ENCODE measurements at places on chromosomes 4 and X. TPM values are rescaled to one million over a fixed set of nuclear protein-coding genes. Genes with fewer than 3 reads are reported as not detected.

GRCh38 chr4:72109959-72110497 lies 78.2 kb downstream of the NPFFR2 start:
- no peaks in the 10 kb centered on the region for H3K27me3 ChIP-seq
- H3K4me3 ChIP-seq, result no peak overlapping the region
- no peak for DNase-seq
- no peaks in the 10 kb centered on the region for H3K4me1 ChIP-seq
- no peak overlapping the region for H3K27ac ChIP-seq

DNA sequence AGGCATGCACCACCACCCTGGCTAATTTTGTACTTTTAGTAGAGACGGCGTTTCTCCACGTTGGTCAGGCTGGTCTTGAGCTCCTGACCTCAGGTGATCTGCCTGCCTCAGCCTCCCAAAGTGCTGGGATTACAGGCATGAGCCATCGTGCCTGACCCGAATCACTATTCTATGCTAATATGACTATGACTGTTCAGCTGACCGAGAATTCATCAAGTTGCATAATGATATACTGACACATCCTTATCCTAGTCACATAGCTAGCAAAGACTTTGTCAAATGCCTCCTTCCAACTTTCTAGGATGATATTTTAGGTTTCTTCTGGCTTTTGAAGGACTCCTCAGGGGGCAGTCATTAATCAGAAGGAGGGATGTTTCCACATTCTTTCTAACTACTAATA lies 4.8 kb upstream of the GPM6B start:
- no peaks in the 10 kb centered on the region for H3K36me3 ChIP-seq
- no peak overlapping the region for H3K4me3 ChIP-seq

- peaks cover 25% of the 10 kb centered on the region for H3K36me3 ChIP-seq
- H3K27ac ChIP-seq, result no peak overlapping the region
- DNase-seq, result no peak
- H3K4me3 ChIP-seq, result peak overlapping the region; percentile 55
- peaks cover 75% of the 10 kb centered on the region for H3K4me1 ChIP-seq
Measured at GRCh38 chr4:112517067-112517634, 1.2 kb upstream of the NEUROG2 start.

DNA sequence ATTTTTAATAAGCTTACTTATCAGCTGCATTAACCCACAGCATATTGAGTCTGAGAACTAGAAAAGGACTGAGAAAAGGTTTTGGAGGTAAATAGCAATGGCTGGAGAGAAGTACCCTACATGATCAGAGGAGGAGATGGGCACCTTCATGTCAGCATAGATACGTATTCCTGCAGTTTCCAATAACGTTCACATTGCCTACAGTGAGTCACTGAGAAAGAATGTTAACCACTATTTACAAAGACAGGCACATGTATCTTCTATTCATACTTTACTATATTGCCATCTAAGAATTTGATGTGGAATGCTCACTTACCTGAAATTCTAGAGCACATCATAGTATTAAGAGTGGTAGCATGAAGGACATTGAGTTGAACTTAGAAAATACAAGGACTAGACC lies 92.5 kb downstream of the TLL1 start:
- no peaks in the 10 kb centered on the region for H3K27me3 ChIP-seq
- H3K4me1 ChIP-seq, result no peaks in the 10 kb centered on the region
- no peak overlapping the region for H3K27ac ChIP-seq
- H3K4me3 ChIP-seq, result no peak overlapping the region
- H3K36me3 ChIP-seq, result no peaks in the 10 kb centered on the region
- no peak for DNase-seq

DNA sequence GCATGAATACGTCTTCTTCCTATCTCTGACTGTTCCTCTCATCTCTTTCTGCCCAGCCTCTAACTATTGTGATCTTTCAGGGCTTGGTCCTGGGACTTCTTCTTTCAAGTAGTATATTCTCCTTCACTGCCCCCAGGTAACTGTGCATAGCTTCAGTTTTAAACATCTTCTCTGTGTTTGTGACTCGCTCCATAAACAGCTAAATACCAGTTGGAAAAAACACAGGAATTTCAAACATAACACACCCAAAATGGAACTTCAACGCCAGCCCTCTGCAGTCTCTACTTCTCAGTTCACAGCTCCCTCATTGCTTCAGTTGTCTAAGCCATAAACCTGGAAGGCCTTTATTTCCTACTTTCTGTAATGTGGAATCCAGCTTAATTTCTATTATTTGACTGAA lies 16.6 kb downstream of the TRIML2 start:
- H3K27me3 ChIP-seq, result no peaks in the 10 kb centered on the region
- no peaks in the 10 kb centered on the region for H3K36me3 ChIP-seq
- no peak for DNase-seq
- H3K4me1 ChIP-seq, result no peaks in the 10 kb centered on the region
- H3K4me3 ChIP-seq, result no peak overlapping the region

- H3K4me3 ChIP-seq, result peak overlapping the region; percentile 81
- no peaks in the 10 kb centered on the region for H3K27me3 ChIP-seq
- no peak for DNase-seq
- H3K27ac ChIP-seq, result no peak overlapping the region
- no peaks in the 10 kb centered on the region for H3K36me3 ChIP-seq
Measured at GRCh38 chrX:11786862-11787261, 28.8 kb downstream of the MSL3 start.

DNA sequence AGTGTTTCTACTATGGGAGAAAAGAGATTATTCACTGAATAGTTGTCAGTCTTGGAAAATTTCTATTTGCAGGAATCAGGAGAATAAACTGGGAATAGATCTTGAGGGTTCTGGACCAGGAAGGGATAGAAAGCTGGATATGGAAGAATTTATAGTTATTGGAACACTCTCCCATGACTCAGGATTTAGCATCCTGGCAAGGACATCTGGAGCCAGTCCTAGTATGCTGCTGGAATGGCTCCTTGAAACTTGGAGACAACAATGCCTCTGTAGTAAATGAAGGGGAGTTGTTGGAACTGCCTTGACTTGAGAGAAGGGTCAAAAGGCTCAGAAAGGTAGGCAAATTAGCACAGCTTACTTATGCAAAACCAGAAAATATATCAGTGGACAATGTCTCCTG lies 23.5 kb upstream of the THOC2 start:
- H3K27ac ChIP-seq, result no peak overlapping the region
- H3K36me3 ChIP-seq, result peaks cover 8% of the 10 kb centered on the region
- no peak overlapping the region for H3K4me3 ChIP-seq
- DNase-seq, result no peak

GRCh38 chrX:16603822-16604221 lies 46.1 kb upstream of the S100G start:
- peak overlapping the region; percentile 80 for H3K4me3 ChIP-seq
- H3K36me3 ChIP-seq, result no peaks in the 10 kb centered on the region
- peak overlapping the region; percentile 97 for H3K27ac ChIP-seq
- no peaks in the 10 kb centered on the region for H3K27me3 ChIP-seq
- H3K4me1 ChIP-seq, result peaks cover 33% of the 10 kb centered on the region
- DNase-seq, result no peak

DNA sequence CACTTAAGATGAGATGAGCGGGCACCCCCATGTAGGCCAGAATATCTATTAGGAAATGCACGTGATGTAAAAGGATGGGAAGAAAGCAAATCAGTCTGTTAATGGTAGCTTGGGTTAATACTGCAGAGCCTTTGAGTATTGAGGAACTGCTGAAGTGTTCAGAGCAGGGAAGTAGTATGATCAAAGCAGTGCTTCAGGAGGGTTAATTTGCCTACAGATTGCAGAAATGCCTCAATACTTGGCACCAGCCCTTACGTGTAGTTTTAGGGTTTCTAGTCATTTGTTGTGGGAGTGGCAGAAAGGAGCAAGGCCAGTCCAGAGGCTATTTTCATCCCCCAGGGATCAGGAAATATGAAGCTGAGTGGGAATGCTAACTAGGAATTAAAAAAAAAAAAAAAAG lies 19.7 kb downstream of the ZFX start:
- H3K27me3 ChIP-seq, result no peaks in the 10 kb centered on the region
- no peak for DNase-seq
- peak overlapping the region; percentile 97 for H3K27ac ChIP-seq
- H3K4me3 ChIP-seq, result no peak overlapping the region
- peaks cover 30% of the 10 kb centered on the region for H3K4me1 ChIP-seq

- H3K4me3 ChIP-seq, result no peak overlapping the region
- H3K4me1 ChIP-seq, result no peaks in the 10 kb centered on the region
Measured at GRCh38 chr4:37124800-37125199, 119.7 kb upstream of the NWD2 start.

GRCh38 chrX:17848545-17849265 lies 12.4 kb downstream of the RAI2 start:
- no peak for DNase-seq
- no peaks in the 10 kb centered on the region for H3K27me3 ChIP-seq
- H3K4me1 ChIP-seq, result no peaks in the 10 kb centered on the region
- H3K27ac ChIP-seq, result peak overlapping the region; percentile 48
- H3K36me3 ChIP-seq, result peaks cover 2% of the 10 kb centered on the region

- no peaks in the 10 kb centered on the region for H3K36me3 ChIP-seq
- H3K4me3 ChIP-seq, result no peak overlapping the region
- H3K4me1 ChIP-seq, result no peaks in the 10 kb centered on the region
- H3K27ac ChIP-seq, result no peak overlapping the region
Measured at GRCh38 chr4:22241415-22241814, 274.5 kb downstream of the ADGRA3 start.

- H3K4me1 ChIP-seq, result no peaks in the 10 kb centered on the region
- H3K27me3 ChIP-seq, result no peaks in the 10 kb centered on the region
- DNase-seq, result no peak
- H3K27ac ChIP-seq, result no peak overlapping the region
Measured at GRCh38 chrX:65587616-65588526, 53.3 kb upstream of the LAS1L start.

- no peaks in the 10 kb centered on the region for H3K36me3 ChIP-seq
- H3K27me3 ChIP-seq, result no peaks in the 10 kb centered on the region
- H3K4me3 ChIP-seq, result peak overlapping the region; percentile 83
- peak overlapping the region; percentile 91 for H3K27ac ChIP-seq
- DNase-seq, result peak; percentile 64
Measured at GRCh38 chrX:41009850-41010846, 75.1 kb upstream of the USP9X start.

- no peak overlapping the region for H3K4me3 ChIP-seq
- H3K4me1 ChIP-seq, result no peaks in the 10 kb centered on the region
Measured at GRCh38 chrX:15946783-15947580, 92.4 kb upstream of the AP1S2 start.

DNA sequence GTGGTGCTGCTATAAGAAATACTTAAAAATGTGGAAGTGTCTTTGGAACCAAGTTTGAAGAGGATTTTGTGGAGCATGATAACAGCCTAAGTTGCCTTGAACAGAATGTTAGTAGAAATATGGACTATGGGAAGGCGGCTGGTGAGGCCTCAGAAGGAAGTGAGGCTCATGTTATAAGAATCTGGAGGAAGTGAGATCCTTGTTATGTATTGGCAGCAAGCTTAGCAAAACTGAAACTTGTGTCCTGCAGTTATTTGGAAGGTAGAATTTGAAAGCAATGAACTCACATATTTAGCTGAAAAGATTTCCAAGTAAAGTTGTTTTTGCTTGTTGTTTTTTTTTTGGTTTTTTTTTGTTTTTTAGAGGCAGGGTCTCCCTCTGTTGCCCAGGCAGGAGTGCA lies 13.6 kb upstream of the MED14 start:
- H3K27me3 ChIP-seq, result no peaks in the 10 kb centered on the region
- H3K27ac ChIP-seq, result no peak overlapping the region
- peaks cover 13% of the 10 kb centered on the region for H3K4me1 ChIP-seq
- no peak overlapping the region for H3K4me3 ChIP-seq

DNA sequence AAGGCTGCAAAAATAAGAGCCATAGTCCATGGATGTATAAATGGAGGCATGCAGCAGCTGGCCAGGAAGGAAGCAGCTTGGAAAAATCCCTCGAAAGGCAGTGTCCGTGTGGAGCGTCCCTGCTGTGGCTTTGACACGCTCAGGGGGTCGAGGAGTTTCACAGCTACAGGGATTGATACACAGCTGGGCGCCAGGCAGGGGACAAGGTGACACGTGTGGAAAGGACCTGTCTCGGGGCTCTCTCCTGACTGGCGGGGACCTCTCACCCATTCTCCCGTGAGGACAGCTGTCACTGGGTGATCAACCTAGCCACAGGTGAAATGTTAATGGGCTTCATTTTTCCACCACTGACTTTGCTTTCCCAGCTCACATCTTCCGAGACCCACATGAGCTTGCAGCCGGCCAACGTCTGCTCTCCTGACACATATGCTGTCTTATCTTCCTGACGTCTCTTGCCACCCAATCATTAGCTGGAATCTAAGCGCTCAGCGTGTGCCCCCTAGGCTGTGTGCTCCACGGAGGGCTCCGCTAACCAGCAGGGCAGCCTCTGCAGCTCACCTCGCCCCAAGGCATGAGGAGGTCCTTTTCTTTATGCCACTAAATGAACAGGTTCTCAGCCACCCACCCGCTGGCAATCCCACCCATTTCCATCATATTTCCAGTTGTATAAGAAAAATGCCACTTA lies 89.4 kb upstream of the AFAP1 start:
- no peak overlapping the region for H3K27ac ChIP-seq
- H3K36me3 ChIP-seq, result peaks cover 2% of the 10 kb centered on the region
- DNase-seq, result no peak

DNA sequence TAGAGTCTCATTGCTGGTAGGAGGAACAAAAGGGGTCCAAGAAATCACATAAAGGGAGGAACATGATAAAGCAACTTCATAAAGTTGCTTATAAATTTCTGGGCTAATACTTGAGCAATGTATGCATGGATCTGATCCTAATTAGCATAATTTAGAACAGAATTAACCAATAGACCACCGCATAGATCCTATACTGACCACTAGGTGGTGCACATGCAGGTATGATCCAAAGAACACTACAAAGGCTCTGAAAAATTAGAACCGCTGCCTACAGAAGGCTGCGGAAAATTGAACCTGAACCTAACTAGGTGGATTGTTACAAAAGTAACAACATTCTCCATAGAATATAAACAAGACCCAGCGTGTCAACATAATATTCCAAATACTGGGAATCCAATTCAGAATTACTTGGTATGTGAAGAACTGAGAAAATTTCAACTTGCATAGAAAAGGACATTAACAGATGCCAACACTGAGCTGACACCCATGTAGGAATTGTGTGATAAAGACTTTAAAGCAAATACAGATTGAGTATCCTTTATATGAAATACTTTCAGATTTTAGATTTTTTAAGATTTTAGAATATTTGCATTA lies 23.3 kb downstream of the BRCC3 start:
- H3K27me3 ChIP-seq, result no peaks in the 10 kb centered on the region
- H3K4me3 ChIP-seq, result no peak overlapping the region
- peaks cover 3% of the 10 kb centered on the region for H3K4me1 ChIP-seq
- H3K36me3 ChIP-seq, result no peaks in the 10 kb centered on the region
- H3K27ac ChIP-seq, result no peak overlapping the region

GRCh38 chr4:140969296-140969695 lies 164.0 kb downstream of the RNF150 start:
- no peaks in the 10 kb centered on the region for H3K4me1 ChIP-seq
- no peaks in the 10 kb centered on the region for H3K27me3 ChIP-seq
- H3K4me3 ChIP-seq, result no peak overlapping the region
- DNase-seq, result no peak
- H3K36me3 ChIP-seq, result no peaks in the 10 kb centered on the region
- no peak overlapping the region for H3K27ac ChIP-seq

Gene SORBS2
- 1.4 TPM for polyA plus RNA-seq

Gene RASL11B
- polyA plus RNA-seq, result 0.35 TPM

Gene CWH43
- not detected for polyA plus RNA-seq

Gene CLGN
- 0.11 TPM for polyA plus RNA-seq

Gene ZNF595
- polyA plus RNA-seq, result 17.0 TPM

Gene UGT2B11
- polyA plus RNA-seq, result not detected

Gene SMIM10
- not detected for polyA plus RNA-seq

Gene IDUA
- polyA plus RNA-seq, result 9.6 TPM

Gene EVC2
- polyA plus RNA-seq, result 0.20 TPM

Gene IQCM
- polyA plus RNA-seq, result not detected
